ENCODE measurements at places on chromosomes 5 and 9.

DNA sequence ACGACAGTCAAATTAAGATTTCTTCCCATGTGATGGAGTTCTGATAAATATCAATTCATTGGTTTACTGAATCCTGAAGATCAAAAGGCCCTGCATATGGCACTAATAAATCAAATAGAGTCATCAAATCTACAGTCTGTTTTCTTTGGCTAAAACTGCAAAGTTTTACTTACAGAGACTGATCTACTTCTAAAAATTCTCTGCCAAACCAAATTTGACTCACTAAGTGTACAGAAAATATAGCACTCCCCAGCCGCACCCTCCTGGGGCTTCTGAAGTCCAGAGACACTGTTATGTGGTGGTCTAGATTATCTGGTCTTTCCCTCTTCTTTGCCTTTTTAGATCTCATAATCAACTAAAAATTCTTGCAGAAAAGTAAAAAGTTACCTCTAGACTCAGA lies 237.7 kb downstream of the MLLT3 start:
- no peak for DNase-seq

- no peak for DNase-seq
Observed at GRCh38 chr9:32218100-32218767, 166.2 kb upstream of the ACO1 start.

DNA sequence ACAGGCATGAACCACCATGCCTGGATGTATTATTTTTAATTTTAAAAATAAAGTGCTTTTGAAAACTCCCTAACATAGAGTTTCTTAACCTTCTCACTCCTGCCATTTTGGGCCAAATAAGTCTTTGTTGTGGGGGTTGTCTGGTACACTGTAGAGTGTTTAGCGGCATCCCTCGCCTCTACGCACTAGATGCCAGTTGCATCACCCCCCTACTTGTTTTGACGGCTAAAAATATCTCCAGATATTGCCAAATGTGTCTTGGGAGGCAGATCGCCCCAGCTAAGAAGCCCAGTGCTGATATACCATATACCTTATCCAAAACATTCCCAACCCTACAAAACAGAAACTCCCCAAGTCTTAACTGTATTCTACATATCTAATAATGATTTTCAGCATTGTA lies 54.6 kb downstream of the SCAI start:
- DNase-seq = no peak

DNA sequence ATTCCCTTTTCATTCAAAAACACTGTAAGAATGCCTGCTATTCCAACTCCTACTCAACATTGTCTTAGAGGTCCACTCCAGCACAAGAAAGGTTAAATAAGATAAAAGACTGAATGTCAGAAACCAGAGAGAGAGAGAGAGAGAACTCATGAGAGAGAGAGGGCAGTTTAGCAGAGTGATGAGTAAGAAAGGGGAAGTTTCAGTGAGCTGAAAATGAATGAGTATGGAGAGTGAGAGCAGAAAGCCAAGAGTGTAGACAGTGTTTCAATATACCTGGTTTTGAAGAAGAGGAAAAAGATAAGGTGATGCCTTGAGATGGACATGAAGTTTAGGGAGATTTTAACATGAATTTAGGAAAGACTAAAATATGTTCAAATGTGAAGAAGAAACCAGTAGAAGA lies 528.0 kb upstream of the SEMA6A start:
- no peak for DNase-seq

DNA sequence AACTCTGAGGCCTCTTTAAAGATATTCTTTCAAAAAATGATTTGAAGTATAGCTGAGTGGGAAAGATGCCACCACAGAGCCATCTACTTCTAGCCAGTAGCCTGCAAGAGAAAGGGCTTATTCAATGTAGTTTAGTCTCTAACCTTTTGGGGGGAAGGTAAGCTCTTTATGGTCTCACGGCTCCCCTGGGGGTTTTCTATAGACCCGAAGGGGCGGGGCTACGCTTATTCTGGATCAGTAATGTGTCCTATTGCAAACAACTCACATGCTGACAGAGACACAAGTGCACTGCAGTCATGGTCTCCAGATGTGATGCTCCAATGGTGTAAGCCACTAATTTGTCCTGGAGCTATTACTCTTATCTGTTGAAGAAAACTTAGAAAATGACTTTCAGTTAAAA lies 53.4 kb upstream of the RPS23 start:
- DNase-seq = no peak

DNA sequence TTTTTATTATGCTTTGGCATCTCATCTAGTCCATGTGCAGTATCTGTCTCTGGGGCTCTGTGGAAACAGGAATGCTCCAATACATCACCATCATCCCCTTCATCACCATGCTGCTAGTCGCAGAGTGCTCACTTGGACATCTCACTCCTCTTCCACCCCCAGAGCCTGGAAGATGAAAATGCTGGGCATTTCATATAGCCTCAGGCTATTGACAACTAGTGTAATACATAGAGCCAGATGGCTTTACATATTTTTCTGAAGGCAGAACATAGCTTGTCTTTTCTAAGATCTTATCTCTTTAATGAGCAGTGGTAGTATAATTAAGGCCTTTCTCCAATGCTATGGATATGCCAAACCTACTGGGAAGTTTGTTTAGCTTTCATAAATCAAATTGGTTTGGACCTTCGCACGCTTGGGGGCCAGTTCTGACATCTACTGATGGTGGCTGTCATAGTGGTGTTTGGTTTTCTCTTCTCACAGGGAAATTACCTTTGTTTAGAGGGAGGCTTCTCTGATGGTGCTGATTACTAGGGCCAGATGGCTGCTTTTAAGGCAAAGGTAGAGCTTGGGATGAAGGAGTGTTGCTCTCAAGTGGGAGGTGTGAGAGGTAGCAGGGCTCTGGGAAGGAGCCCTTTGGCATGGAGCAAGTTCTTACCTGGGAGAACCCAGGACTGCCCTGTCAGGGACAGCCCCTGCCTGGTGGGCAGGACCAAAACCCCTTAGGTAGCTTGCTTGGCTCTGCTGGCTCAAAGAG lies 63.1 kb upstream of the CXCL14 start:
- DNase-seq = no peak

DNA sequence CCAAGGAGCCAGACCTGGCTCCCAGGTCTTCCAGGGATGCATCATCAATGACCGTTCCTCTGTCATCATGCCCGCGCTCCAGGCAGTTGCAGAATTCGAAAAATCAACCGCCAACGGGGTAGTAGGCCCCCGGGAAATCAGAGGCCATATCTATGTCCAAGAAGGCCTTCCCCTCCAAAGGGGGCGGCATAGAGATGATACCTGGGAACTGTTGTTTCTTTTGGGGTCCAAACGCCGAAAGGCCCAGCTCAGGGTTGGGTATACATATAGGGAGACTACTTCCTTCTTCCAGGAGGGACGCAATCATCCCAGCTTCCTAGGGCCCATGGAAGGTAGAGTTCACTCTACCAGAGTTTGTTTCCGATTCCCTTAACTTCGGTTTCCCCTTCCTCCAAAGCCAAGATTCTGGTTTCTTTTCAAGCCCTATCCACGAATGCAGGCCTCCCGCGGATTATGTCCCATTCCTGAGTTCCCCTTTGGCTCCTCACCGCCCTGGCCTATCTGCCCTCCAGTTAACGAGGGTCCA lies 754 bp downstream of the DCAF12 start:
- peak; percentile 7 for DNase-seq

DNA sequence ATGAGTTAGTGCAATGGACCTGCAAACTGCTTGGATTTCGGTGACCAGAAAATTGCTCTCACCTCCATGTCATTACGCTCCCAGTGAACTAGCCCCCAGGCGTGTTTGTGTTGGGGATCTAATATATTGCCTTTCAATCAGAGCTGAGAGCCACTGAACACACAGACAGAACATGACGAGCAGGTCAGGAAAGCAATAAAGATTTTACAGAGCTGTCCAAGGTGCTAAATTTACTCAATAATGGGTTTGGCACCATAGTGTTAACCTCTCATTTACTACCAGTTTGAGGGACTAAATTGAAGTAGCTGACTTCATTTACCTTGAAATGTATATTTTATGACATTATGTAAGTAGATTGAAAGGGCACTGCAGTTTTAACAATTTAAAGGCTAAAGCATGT lies 383.0 kb downstream of the EBF1 start:
- no peak for DNase-seq

- DNase-seq = no peak
Observed at GRCh38 chr5:123344816-123345426, 78.3 kb downstream of the CEP120 start.

DNA sequence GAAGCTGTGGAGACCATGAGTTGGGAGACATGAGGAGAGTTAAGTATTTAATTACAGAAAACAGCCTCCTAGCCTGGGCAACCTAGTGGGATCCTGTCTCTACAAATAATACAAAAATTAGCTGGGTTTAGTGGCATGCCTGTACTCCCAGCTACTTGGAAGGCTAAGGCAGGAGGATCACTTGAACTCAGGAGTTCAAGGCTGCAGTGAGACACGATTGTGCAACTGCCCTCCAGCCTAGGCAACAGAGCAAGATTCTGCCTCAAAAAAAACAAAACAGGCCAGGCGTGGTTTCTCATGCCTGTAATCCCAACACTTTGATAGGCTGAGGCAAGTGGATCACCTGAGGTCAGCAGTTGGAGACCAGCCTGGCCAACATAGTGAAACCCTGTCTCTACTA lies 52.6 kb downstream of the AQP7 start:
- no peak for DNase-seq

- peak; percentile 72 for DNase-seq
Observed at GRCh38 chr5:151223447-151224264, at the start of gene CCDC69. Gene CCDC69, minus strand, starts transcription at chr5:151224092. Its CDS starts 122 bp downstream, at chr5:151223970.

DNA sequence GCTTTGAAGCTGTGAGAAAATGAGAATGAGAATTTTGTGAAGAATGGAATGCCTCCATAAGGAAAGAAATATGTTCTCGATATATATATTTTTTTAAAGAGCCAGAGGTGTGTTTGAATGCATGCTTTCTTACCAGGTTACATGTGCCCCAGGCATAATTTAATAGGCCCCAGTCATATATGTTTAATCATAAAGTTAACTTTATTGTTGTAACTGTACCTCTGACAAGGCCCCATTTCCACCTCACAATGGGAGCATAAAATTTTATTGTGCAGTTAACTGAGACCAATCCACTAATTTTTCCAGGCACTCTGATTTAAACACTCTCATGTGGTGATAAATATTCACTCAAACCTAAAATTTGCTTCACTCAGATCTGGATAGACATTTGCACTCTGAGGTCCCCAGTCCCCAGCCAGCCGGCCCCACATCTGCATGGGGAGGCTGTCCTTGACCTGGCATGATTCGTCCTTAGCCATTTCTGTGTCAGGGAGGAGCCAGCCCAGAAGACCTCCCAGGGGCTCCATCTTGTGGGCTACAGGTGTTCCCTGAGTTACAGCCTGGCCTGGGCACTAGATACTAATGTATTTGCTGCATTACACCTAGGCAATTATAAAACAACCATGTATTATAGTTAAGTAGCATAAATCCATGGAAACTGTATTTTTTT lies 245.8 kb downstream of the MTRR start:
- DNase-seq = no peak

- peak; percentile 62 for DNase-seq
Observed at GRCh38 chr9:133238851-133239532, 29.9 kb upstream of the OBP2B start.

Data from activated CD4-positive, alpha-beta T cell treated with anti-CD3 and anti-CD28 coated beads, Interleukin-2, Interleukin-4, amounts not matched to agents 100 ng/mL and 50 ng/mL, durations not matched to agents 16 hours and 8 hours (primary cell).